Body of pancreas (tissue), 4 donors: ENCODE measurements at places on chromosomes 4 and X. TPM values are rescaled to one million over a fixed set of nuclear protein-coding genes. Genes with fewer than 3 reads are reported as not detected.

DNA sequence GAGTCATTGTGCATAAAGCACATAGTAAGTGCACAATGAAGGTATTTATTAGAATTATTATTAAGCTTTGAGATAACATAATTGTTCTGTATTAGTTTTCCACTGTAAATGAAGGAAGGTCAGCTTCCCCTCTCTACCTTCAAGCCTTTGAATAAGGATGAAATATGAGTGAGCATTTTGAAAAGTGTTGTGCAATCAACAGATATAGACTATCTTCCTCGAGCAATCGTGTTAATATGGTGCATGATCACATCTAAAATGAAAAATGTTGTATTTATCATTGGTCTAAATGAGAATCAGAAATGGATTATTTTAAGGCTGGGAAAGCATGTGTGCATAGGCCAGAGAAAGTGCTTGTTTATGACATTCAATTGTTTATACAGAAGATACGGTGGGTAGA, 1474.6 kb upstream of the TENM3 start:
- H3K4me3 ChIP-seq, result no peak overlapping the region
- DNase-seq, result no peak
- H3K36me3 ChIP-seq, result no peaks in the 10 kb centered on the region
- H3K4me1 ChIP-seq, result no peaks in the 10 kb centered on the region

DNA sequence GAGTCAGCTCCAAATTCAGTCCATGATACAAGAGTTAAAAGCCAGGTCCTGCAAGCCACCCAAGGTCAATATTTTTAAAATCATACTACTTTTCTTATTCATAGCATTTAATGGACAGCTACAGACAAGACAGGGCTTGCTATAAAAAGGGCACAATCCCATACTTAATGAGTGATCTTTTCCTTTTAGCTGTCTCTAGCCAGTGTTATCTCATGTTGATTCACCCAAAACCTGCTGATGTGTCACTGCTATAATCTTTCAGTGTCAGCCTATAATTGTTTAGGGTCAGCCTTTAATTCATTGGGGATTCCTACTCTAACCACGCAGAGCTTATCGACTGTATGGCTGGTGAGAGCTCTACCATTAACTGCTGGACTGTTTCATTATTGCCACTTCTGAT, 51.2 kb upstream of the HCCS start:
- H3K27me3 ChIP-seq, result no peaks in the 10 kb centered on the region
- no peak overlapping the region for H3K4me3 ChIP-seq
- no peaks in the 10 kb centered on the region for H3K4me1 ChIP-seq
- no peaks in the 10 kb centered on the region for H3K36me3 ChIP-seq
- no peak overlapping the region for H3K27ac ChIP-seq
- DNase-seq, result no peak

DNA sequence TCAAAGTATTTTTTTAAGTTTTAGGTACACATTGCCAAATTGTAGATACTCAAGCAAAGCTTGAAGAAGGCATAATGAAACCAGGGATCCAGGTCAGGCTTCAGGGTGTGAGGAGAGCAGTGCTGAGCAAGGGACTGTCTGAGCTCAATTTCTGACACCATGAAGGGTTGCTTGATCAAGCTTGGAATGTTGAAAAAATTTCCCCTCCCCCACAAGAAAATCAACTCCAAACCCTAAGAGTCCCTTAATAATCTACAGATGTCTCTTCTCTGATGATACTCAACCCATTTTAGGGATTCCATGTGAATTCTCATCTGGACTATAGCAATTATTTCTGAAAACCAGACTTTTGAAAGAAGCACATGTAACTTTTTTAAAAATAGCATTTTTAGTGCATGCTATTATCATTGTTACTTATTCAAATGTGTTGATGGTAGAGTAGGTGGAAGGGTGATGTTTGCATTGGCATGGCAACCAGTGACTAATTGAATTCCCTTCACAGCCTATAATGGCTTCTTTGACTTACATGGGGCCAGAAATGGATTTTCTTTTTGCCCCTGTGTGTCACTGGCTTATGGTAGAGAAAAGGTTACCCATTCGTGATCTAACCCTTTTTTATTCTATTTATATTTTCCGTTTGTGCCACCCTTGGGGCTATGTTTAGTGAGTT, 252.0 kb downstream of the FBXW7 start:
- H3K4me1 ChIP-seq, result no peaks in the 10 kb centered on the region
- H3K27ac ChIP-seq, result no peak overlapping the region
- DNase-seq, result no peak
- no peaks in the 10 kb centered on the region for H3K27me3 ChIP-seq
- no peak overlapping the region for H3K4me3 ChIP-seq
- no peaks in the 10 kb centered on the region for H3K36me3 ChIP-seq

DNA sequence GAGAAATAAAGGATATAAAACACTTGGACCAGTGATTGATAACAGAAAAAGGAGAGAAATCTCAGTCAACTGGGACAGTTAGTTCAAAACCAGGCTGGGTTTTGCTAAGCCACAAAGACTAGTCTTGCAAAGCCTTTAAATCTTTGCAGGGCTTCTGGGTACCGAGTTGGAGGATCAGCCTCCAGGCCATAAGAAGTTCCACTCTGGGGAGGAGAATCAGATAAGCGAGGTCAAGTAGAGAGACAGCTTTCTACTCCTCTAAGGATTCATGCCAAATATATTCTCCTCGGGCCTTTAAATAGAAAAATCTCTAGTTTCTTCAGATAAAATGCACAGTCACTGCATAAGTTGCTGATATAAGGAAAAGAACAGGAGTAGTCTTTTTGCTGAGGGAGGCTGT, 92.7 kb downstream of the MFAP3L start:
- no peaks in the 10 kb centered on the region for H3K27me3 ChIP-seq
- no peak for DNase-seq
- H3K36me3 ChIP-seq, result no peaks in the 10 kb centered on the region
- no peaks in the 10 kb centered on the region for H3K4me1 ChIP-seq
- no peak overlapping the region for H3K4me3 ChIP-seq

- H3K36me3 ChIP-seq, result no peaks in the 10 kb centered on the region
- H3K4me3 ChIP-seq, result no peak overlapping the region
- no peaks in the 10 kb centered on the region for H3K27me3 ChIP-seq
- DNase-seq, result no peak
These were observed 405.9 kb upstream of the MAD2L1 start for GRCh38 chr4:120472447-120473131.

GRCh38 chr4:5050520-5051277, 581 bp upstream of the STK32B start:
- peaks cover 16% of the 10 kb centered on the region for H3K4me1 ChIP-seq
- peak overlapping the region; percentile 21 for H3K4me3 ChIP-seq
- peak overlapping the region; percentile 41 for H3K27ac ChIP-seq

- no peaks in the 10 kb centered on the region for H3K27me3 ChIP-seq
- H3K27ac ChIP-seq, result no peak overlapping the region
- no peak for DNase-seq
- no peaks in the 10 kb centered on the region for H3K4me1 ChIP-seq
- H3K4me3 ChIP-seq, result no peak overlapping the region
- H3K36me3 ChIP-seq, result no peaks in the 10 kb centered on the region
These were observed 92.3 kb downstream of the UCHL1 start for GRCh38 chr4:41349021-41349420.

GRCh38 chrX:48966796-48967579, 4.7 kb downstream of the KCND1 start:
- no peak for DNase-seq
- H3K4me1 ChIP-seq, result peaks cover 6% of the 10 kb centered on the region
- no peak overlapping the region for H3K4me3 ChIP-seq

DNA sequence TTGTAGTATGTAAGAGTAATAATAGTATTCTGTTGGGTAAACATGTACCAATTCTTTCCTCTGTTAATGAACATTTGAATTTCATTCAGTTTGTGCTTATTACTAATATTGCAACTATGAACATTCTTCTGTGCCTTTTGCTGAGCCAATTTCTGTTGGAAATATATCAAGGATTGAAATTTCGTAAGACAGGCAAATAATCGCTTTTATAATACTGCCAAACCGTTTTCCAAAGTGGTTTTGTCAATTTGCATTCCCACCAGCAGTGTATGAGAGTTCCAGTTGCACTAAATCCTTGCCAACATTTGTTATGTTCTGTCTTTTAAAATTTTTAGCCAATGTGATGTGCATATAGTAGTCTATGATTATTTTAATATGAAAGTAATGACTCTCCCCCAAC, 38.6 kb downstream of the MAGEB17 start:
- no peaks in the 10 kb centered on the region for H3K27me3 ChIP-seq
- no peak for DNase-seq
- H3K27ac ChIP-seq, result peak overlapping the region; percentile 17
- peaks cover 19% of the 10 kb centered on the region for H3K4me1 ChIP-seq

GRCh38 chr4:183012879-183013729, 86.0 kb upstream of the WWC2 start:
- no peak overlapping the region for H3K4me3 ChIP-seq
- DNase-seq, result no peak
- no peaks in the 10 kb centered on the region for H3K4me1 ChIP-seq
- H3K36me3 ChIP-seq, result no peaks in the 10 kb centered on the region
- H3K27me3 ChIP-seq, result no peaks in the 10 kb centered on the region

DNA sequence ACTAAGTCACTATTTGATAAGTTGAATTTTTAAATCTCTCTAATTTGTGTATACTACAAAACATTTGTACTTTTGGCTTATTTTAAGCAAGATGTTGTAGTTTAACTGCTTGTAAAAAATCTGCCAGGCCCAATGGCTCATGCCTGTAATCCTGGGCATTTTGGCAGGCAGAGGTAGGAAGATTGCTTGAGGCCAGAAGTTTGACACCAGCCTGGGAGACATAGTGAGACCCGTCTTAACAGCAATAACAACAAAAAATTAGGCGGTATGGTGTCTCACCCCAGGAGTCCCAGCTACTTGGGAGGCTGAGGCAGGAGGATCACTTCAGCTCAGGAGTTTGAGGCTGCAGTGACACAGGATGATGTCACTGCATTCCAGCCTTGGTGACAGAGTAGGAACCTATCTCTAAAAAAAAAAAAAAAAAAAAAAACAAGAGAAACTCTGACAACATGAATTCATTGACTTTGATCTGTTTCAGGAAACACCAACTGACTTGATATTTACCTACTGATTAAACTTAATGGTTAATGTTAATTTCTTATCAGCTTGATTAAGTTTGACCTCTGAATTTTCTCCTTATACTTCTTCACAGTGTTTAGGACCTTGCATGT, 8.9 kb downstream of the FHIP1A start:
- H3K27ac ChIP-seq, result peak overlapping the region; percentile 67
- H3K4me3 ChIP-seq, result no peak overlapping the region
- H3K27me3 ChIP-seq, result no peaks in the 10 kb centered on the region
- peak; percentile 34 for DNase-seq

- H3K4me1 ChIP-seq, result peaks cover 36% of the 10 kb centered on the region
- no peaks in the 10 kb centered on the region for H3K36me3 ChIP-seq
- peak within 1 kb of the TSS; percentile 67 for H3K4me3 ChIP-seq
- DNase-seq, result peak; percentile 80
These were observed at the start of gene FAT1 for GRCh38 chr4:186723292-186724057. FAT1 (minus strand) TSS chr4:186723856; CDS start chr4:186709827, 14,029 bp downstream.

DNA sequence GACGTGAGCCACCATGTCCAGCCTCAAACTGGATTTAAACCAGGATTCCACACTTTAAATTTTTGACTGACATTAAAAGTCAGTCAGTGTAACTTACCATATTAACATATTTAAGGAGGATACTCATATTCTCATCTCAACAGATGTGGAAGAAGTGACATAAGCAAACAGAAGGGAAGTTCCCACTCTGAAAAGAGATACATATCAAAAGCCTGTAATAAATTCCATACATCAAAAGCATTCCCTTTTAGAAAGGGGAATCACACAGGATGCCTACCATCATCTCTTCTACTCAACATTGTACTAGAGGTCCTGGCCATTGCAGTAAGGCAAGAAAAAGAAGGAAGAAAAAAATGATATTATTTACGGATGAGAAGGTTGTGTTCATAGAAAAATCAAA, 618.2 kb upstream of the DIPK2B start:
- no peaks in the 10 kb centered on the region for H3K36me3 ChIP-seq
- no peaks in the 10 kb centered on the region for H3K27me3 ChIP-seq
- no peak overlapping the region for H3K4me3 ChIP-seq
- no peak overlapping the region for H3K27ac ChIP-seq
- DNase-seq, result no peak
- H3K4me1 ChIP-seq, result no peaks in the 10 kb centered on the region

GRCh38 chr4:84491481-84491880, 7.6 kb downstream of the NKX6-1 start:
- H3K27me3 ChIP-seq, result peaks cover 12% of the 10 kb centered on the region
- H3K27ac ChIP-seq, result no peak overlapping the region
- DNase-seq, result no peak
- H3K36me3 ChIP-seq, result no peaks in the 10 kb centered on the region
- no peak overlapping the region for H3K4me3 ChIP-seq
- H3K4me1 ChIP-seq, result peaks cover 15% of the 10 kb centered on the region

GRCh38 chrX:27583976-27584375, 6.2 kb upstream of the DCAF8L2 start:
- DNase-seq, result no peak
- H3K4me3 ChIP-seq, result no peak overlapping the region
- no peaks in the 10 kb centered on the region for H3K36me3 ChIP-seq
- no peaks in the 10 kb centered on the region for H3K27me3 ChIP-seq
- no peaks in the 10 kb centered on the region for H3K4me1 ChIP-seq

- DNase-seq, result no peak
- no peak overlapping the region for H3K4me3 ChIP-seq
- H3K36me3 ChIP-seq, result no peaks in the 10 kb centered on the region
These were observed 506.6 kb downstream of the SH3BGRL start for GRCh38 chrX:81708487-81708886.

DNA sequence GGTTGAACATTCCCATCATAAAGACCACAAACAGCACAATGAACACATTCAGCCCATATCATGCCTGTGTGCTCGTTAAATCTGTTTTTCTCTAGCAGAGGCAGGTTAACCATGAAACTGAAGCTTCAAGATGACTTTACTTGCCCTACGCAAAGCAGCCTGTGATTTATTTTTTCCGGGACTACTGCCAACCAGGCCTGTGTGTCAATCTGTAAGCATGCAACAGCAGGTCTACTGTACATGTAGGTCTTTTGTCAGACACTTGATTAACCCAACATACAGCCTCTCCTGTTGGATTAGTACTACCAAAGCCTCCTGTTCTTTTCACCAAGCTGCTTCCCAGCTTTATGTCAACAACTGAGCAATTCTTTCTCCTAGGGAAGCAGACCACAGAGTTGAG, 85.5 kb upstream of the ACSL1 start:
- no peaks in the 10 kb centered on the region for H3K4me1 ChIP-seq
- H3K36me3 ChIP-seq, result no peaks in the 10 kb centered on the region
- H3K27me3 ChIP-seq, result no peaks in the 10 kb centered on the region
- H3K4me3 ChIP-seq, result no peak overlapping the region
- no peak for DNase-seq
- H3K27ac ChIP-seq, result no peak overlapping the region

- H3K27ac ChIP-seq, result no peak overlapping the region
- H3K36me3 ChIP-seq, result no peaks in the 10 kb centered on the region
- H3K4me3 ChIP-seq, result no peak overlapping the region
- no peak for DNase-seq
These were observed 75.6 kb downstream of the FHIP1A start for GRCh38 chr4:151484396-151485102.

GRCh38 chr4:56531823-56532222, 26.2 kb downstream of the ARL9 start:
- no peaks in the 10 kb centered on the region for H3K36me3 ChIP-seq
- no peak overlapping the region for H3K27ac ChIP-seq
- no peaks in the 10 kb centered on the region for H3K27me3 ChIP-seq
- H3K4me3 ChIP-seq, result no peak overlapping the region
- peaks cover 9% of the 10 kb centered on the region for H3K4me1 ChIP-seq
- DNase-seq, result no peak

Gene P2RY10
- 0.52 TPM for total RNA-seq

Gene TRPC5OS
- 0.26 TPM for total RNA-seq

Gene HTATSF1
- 27.8 TPM for total RNA-seq

Gene CXCL11
- total RNA-seq, result not detected

Gene CLDN34
- not detected for total RNA-seq

Gene PAGE2B
- total RNA-seq, result not detected

Gene ATRX
- total RNA-seq, result 74.5 TPM

Gene C4orf50
- not detected for total RNA-seq
